Muscle of back (tissue), 13 donors: ENCODE measurements at places on chromosomes 7 and 10.

- no peak for DNase-seq
Measured at GRCh38 chr10:122709971-122710370, 10.3 kb upstream of the C10orf120 start.

GRCh38 chr10:24518981-24519597, 204.6 kb downstream of the ARHGAP21 start:
- peak; percentile 86 for DNase-seq

- DNase-seq = no peak
Measured at GRCh38 chr10:26689399-26689798, 8.1 kb upstream of the PDSS1 start.

DNA sequence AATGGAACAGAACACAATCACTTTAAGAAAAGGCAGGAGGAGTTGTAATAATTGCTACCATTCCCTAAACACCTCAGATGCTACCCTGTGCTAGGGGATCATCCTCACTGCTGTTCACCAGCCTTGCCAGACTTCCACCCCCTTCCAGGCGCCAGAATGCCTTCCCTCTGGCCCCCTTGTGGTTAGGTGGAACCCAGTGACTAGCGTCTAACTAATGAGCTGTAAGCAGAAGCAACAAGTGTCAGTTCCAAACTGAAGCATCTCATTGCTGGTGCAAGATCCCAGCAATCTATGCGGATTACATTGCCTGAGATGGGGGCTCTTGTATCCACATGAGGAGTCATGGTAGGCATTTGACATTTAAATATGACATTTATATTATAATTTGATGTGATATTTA, 86.6 kb downstream of the FRMD4A start:
- no peak for DNase-seq

- DNase-seq = no peak
Measured at GRCh38 chr7:99955247-99955646, 20.6 kb downstream of the AZGP1 start.

DNA sequence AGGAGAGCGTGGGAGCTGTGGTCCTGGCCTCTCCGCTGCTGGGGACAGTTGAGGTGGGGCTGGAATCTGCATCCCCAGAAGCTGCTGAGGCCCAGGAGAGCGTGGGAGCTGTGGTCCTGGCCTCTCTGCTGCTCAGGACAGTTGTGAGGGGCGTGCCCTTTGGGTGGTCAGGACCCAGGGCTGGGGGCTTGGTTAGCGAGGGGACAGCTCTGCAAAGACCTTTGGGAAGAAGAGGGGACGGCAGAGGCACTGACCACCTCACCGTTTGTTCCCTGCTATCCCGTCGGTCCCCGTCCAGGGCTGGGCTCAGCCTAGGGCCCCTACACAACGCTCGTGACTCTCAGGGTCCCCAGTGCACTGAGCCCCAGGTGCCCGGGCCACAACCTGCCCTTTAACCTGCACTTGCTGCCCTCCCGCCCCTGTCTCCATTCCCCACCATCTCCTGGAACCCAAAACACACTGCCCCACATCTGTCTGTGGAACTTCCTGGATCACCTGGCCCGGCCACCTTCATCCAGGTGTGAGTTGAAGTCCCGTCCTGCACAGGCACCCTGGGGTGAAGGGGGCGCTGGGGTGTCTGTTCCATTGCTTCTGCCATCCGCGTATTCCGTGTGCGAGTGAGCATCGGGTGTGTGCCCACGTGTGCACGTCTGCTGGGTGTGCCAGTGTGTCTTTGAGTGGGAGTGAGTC, 14.1 kb downstream of the FOXL3 start:
- no peak for DNase-seq

DNA sequence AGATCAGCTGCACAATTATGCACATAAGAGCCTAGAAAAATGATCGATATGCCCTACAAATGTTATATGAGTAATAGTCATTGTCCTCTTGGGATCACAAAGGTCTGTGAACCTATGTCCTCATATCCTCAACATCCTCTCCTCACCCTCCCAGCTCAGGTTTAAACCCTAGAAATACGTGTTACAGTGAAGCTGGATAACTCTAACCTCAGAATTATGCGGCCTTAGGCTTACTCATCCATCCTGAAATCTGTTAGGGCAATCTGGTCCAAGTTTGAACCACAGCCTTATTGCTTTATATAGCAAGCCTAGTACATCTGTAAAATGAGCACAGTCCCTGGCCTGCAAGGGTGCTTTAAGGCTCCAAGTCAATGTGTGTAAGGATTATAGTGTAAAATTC, 84.2 kb upstream of the FRMD4A start:
- no peak for DNase-seq

DNA sequence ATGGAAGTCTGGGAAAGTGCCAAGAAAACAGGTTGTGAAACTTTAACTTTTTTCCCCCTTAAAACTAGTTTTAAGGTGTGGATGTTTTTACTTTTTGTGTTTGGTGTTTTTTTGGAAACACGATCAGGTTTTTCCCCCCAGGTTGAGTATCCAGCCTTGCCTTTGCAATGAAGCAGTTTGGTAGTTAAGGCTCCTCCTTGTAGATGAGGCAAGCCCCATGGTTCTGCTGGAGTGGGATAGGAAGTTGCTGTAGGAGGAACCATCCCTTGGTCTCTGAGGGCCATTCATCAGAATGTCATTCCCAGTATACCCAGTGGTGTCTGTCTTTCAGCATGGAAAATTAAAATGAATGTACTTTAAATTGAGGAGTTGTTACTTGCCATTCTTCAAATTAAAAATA, 2.7 kb downstream of the CUL1 start:
- DNase-seq = no peak

DNA sequence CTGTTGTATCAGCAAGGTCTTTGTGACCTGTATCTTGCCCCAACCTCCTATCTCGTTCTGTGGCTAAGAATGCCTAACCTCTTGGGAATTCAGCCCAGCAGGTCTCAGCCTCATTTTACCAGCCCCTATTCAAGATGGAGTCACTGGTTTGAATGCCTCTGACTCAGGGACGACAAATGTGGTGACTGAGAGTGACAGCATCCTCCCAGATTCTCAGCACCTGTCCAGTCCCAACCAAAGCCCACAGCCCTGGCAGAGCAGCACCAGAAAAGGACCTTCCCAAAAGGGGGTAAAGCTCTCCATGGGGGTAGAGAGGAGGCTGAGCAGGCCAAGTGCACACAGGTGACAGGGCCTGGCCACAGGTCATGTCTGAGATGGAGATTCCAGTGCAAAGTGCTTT, 35.4 kb upstream of the GPAM start:
- no peak for DNase-seq

GRCh38 chr7:130822642-130823041, 88.6 kb upstream of the KLF14 start:
- no peak for DNase-seq

DNA sequence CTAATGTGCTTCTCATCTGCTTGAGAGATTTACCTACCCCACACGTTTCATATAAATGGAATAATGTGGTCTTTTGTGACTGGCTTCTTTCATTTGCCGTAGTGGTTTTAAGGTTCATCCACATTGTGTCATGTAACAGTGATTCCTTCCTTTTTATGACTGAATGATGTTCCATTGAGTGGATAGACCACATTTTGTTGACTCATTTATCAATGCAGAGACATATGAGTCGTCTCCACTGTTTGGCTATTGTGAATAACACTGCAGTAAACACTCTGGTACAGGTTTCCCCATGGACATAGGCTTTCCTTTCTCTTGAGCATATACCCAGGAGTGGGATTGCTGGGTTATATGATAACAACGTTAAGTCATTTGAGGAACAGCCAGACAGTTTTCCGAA, 2.0 kb upstream of the AOC1 start:
- no peak for DNase-seq

GRCh38 chr10:89426230-89426868, 12.0 kb downstream of the IFIT5 start:
- DNase-seq = peak; percentile 43

DNA sequence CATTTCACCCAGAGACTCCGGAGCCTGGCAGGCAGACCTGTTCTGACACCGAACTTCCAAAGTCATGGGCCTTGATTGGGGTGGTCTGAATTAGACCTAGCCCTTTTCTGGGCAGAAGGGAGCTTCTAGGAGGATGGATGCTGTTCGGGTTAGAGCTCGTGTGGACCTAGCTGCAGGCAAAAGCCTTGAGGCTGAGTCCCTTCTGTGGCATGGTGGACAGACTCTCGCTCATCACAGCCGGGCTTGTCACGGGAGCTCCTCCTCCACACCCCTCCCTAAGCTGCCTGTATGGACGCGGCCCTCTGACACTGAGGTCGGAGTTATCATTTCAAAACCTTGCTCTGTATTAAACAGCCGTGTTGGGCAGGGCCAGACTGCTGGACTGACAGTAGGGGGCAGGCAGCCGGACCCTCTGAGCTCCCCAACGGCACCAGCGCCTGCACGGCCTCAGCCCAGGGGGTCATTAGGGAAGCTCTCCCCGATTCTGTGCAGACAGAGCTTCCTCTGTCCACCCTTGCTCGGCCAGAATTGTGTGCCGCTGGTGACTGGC, 2.2 kb downstream of the IRF5 start:
- DNase-seq = no peak

- DNase-seq = no peak
Measured at GRCh38 chr10:98078774-98079173, 48.4 kb upstream of the CRTAC1 start.

GRCh38 chr7:126978865-126979264, 273.9 kb downstream of the GRM8 start:
- DNase-seq = no peak

- DNase-seq = no peak
Measured at GRCh38 chr7:134954197-134955082, 31.9 kb upstream of the AGBL3 start.

DNA sequence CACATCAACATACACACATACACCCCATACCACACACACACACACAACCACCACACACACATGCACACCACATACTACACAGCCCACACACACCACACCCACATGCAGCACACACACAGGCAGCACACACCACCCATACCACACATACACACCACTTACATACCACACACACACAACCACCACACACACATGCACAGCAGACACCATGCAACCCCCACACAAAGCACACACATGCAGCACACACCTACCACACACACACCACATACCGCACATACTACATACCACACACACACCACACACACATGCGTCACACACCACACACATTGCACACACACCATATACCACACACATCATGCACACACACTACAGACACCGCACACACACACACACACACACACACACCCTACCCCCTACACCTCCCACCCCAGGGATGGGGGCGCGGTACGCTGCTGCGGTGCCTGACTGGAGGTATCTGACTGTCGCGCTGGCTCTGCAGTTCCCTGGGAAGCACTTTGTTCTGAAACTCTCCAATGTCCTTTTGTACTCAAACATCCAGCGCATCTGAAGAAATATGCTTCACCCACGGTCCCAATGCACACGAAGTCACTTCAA, 5.4 kb upstream of the TRPV6 start:
- DNase-seq = no peak

DNA sequence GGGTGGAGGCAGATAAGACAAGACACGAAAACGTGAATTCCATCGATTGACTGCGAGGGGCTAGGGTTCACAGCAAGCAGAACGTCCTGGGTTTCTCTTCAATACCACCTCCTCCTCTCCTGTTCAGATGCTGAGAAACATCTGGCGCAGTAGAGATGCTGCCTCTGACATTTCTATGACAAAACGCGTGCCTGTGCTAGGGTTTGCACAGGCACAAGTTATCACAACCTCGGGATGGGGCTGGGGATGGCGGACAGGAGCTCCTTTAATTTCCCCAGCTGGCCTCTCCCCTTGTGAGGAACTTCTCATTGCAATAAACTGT, 99.8 kb upstream of the SVIL start:
- DNase-seq = no peak

- DNase-seq = no peak
Measured at GRCh38 chr10:126511917-126512479, 123.7 kb upstream of the ADAM12 start.

DNA sequence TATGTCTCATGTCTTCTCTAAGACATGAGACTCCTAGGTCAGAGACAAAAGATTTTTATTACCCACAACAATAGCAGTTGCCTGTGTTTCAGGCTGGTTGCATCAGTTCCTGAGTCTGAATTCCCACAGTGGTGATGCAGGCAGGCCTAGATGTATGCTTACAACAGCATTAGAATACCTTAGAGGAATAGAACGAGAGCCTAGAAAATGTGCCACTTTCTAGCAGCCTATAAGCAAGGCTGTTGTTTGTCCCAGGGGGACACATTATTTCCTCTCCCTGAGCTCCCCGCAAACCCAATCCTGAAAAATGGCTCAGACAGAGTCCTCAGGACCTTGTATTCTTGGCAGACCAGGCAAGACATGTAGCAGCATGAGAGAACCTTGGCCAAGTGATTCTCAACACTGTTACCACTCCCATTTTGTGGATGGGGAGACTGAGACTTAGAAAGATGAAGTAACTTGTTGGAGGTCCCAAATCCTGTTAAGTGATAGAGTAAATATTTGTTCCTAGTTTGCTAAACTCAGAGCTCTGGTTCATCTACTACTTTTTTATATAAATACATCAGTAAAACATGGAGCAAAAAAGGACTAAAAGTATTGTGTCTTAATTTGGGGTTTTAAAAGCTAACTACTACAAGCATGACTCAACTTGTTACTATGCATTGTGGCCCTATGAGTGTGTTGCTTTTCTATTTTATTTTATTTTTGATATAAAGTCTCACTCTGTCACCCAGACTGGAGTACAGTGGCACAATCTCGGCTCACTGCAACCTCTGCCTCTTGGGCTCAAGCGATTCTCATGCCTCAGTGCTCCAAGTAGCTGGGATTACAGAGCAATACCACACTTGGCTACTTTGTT, 14.2 kb downstream of the VTI1A start:
- peak; percentile 64 for DNase-seq

DNA sequence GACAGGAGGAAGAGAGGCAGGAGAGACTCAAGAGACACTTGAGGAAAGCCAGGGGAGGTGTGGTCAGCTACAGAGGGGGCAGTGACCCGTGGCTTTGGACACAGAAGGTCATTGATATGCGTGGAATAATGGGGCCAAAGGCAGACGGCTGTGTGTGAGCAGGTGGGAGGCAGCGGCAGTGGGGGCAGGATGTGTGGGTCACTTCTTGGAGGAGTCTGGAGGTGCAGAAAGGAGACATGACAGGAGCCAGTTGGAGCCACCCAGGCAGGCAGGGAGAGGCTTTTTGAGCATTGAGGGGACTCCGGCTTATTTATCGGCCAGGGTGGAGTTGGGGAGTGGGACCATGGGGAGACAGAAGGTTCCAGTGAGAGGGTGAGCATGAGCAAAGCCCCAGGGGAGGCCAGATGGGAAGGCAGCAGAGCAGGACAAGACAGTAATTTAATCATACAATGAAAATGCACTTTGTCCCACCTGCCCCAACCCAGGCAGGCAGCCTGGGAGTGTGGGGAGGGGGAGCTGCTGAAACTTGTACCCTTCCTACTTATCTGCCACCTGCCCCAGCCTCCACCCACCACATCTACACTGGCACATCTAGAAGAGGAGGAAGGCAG, 5.0 kb downstream of the LDB3 start:
- DNase-seq = no peak

- DNase-seq = no peak
Measured at GRCh38 chr7:134946260-134946659, 40.0 kb upstream of the AGBL3 start.

- no peak for DNase-seq
Measured at GRCh38 chr10:104309980-104310978, 28.0 kb downstream of the ITPRIP start.
